ENCODE measurements at places on chromosomes 12 and 14. TPM values are rescaled to one million over a fixed set of nuclear protein-coding genes. Genes with fewer than 3 reads are reported as not detected.

DNA sequence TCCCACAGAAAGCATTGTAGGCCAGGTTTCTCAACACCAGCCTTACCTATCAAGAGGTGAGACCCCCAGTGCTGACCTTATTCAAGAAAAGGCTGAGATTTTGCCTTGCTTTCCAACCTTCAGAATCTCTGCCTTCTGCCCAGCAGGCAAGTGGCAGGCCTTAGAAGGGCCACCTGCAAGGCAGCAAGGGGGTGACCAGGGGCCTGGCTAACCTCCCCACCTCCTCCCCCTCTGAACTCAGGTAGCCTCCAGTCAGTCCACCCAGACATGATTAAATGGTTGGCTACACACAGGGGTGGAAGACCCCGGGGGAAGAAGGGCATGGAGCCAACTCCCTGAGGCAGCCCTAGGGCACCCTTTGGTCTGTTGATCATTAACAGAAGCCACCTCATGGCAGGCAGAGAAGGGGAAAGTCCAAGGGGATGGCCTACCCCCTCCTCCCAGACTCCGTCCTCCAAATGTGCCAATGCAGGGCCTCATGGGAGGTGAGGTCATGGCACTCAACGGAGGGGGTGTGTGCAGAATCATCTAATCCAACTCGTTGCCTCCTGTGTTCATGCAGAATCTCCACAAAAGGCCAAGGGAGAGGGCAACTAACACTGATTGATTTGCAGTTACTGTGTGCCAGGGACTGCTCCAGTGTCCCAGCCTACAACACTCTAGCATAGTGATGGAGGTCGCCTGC is 8.5 kb downstream of the ZFP36L1 start:
- peaks cover 39% of the 10 kb centered on the region for H3K36me3 ChIP-seq
- H3K27ac ChIP-seq = no peak overlapping the region
- H3K27me3 ChIP-seq = peaks cover 43% of the 10 kb centered on the region
- peaks cover 70% of the 10 kb centered on the region for H3K4me1 ChIP-seq
- H3K4me3 ChIP-seq = peak overlapping the region; percentile 92

The KRR1 gene
- 59.4 TPM for total RNA-seq

GRCh38 chr12:64293654-64294364 is 71.7 kb upstream of the KICS2 start:
- no peaks in the 10 kb centered on the region for H3K27me3 ChIP-seq
- H3K4me1 ChIP-seq = peaks cover 7% of the 10 kb centered on the region
- no peak for DNase-seq
- peaks cover 4% of the 10 kb centered on the region for H3K36me3 ChIP-seq

The NYNRIN gene
- 10.3 TPM for total RNA-seq

- no peak overlapping the region for H3K4me3 ChIP-seq
- peaks cover 19% of the 10 kb centered on the region for H3K4me1 ChIP-seq
- no peak for DNase-seq
- no peaks in the 10 kb centered on the region for H3K27me3 ChIP-seq
- H3K27ac ChIP-seq = no peak overlapping the region
These were observed 248.1 kb downstream of the CACNA1C start for GRCh38 chr12:2300886-2301285.

DNA sequence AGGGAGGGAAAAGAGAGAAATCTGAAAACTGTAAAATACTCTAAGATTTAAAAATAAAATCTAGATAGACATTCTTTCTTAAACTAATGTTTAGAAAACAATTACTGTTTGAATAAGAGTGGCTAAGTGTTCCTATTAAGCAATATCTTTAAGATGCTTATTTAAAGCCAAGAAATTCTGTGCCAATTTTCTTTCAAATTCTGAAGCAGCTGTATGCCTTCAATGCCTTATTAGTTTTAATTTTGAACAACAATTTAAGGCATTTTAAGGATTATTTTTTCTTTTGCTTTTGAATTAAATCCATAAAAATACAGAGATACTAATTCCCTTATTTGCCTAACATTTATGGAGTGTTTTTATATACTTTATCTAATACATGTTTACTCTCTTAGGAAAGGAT is 50.3 kb upstream of the KITLG start:
- H3K27me3 ChIP-seq = no peaks in the 10 kb centered on the region
- H3K4me1 ChIP-seq = peaks cover 2% of the 10 kb centered on the region
- H3K36me3 ChIP-seq = no peaks in the 10 kb centered on the region
- H3K27ac ChIP-seq = no peak overlapping the region
- DNase-seq = no peak

- H3K4me1 ChIP-seq = no peaks in the 10 kb centered on the region
- DNase-seq = no peak
- no peaks in the 10 kb centered on the region for H3K36me3 ChIP-seq
- no peaks in the 10 kb centered on the region for H3K27me3 ChIP-seq
These were observed 305.2 kb upstream of the FOXG1 start for GRCh38 chr14:28461389-28461788.

- no peak for DNase-seq
- H3K4me1 ChIP-seq = no peaks in the 10 kb centered on the region
- no peak overlapping the region for H3K27ac ChIP-seq
- H3K27me3 ChIP-seq = peaks cover 53% of the 10 kb centered on the region
- H3K36me3 ChIP-seq = no peaks in the 10 kb centered on the region
- no peak overlapping the region for H3K4me3 ChIP-seq
These were observed 2.7 kb downstream of the MYO1A start for GRCh38 chr12:57046947-57047890.

The EFS gene
- 104 TPM for total RNA-seq

GRCh38 chr12:112282920-112283319 is 99.3 kb downstream of the HECTD4 start:
- no peaks in the 10 kb centered on the region for H3K27me3 ChIP-seq
- H3K27ac ChIP-seq = no peak overlapping the region
- no peak for DNase-seq

- peaks cover 4% of the 10 kb centered on the region for H3K36me3 ChIP-seq
- H3K27ac ChIP-seq = no peak overlapping the region
- peak; percentile 22 for DNase-seq
- H3K27me3 ChIP-seq = no peaks in the 10 kb centered on the region
- H3K4me3 ChIP-seq = peak overlapping the region; percentile 11
- peaks cover 68% of the 10 kb centered on the region for H3K4me1 ChIP-seq
These were observed 7.4 kb downstream of the LRP1 start for GRCh38 chr12:57135527-57136326.

The IL31 gene
- total RNA-seq = not detected

- H3K4me1 ChIP-seq = peaks cover 34% of the 10 kb centered on the region
- no peak overlapping the region for H3K4me3 ChIP-seq
- DNase-seq = peak; percentile 22
- no peaks in the 10 kb centered on the region for H3K36me3 ChIP-seq
- H3K27ac ChIP-seq = peak overlapping the region; percentile 13
These were observed 71.8 kb upstream of the MAX start for GRCh38 chr14:65173973-65174693.

GRCh38 chr14:72925815-72926291 is 411 bp upstream of the DCAF4 start:
- peak overlapping the region; percentile 99 for H3K4me3 ChIP-seq
- DNase-seq = no peak

DNA sequence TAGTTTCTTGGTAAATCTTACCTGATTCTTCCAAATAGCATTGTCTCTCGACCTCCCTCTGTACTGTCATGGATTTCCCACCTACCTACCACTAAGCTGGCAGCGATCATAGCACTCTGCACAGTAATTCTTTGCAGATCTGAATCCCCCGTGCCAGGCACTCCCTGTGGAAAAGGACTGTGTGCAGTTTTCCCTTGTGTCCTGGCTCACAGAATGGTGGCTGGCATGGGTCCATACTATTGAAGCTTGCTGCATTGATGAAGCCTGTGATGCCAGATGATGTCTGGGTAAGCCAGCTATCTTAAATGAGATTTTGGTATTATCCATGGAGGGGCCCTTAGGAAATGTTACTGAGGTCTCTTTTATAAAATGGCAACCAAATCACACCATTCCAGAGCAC is 135.7 kb downstream of the RPAP3 start:
- peaks cover 6% of the 10 kb centered on the region for H3K27me3 ChIP-seq
- H3K27ac ChIP-seq = no peak overlapping the region
- H3K36me3 ChIP-seq = no peaks in the 10 kb centered on the region
- no peaks in the 10 kb centered on the region for H3K4me1 ChIP-seq
- no peak overlapping the region for H3K4me3 ChIP-seq

- DNase-seq = no peak
- peaks cover 5% of the 10 kb centered on the region for H3K4me1 ChIP-seq
- no peak overlapping the region for H3K27ac ChIP-seq
- H3K36me3 ChIP-seq = no peaks in the 10 kb centered on the region
- peaks cover 25% of the 10 kb centered on the region for H3K27me3 ChIP-seq
These were observed 8.8 kb upstream of the ASPG start for GRCh38 chr14:104076743-104077142.

The TMCC3 gene
- 3.8 TPM for total RNA-seq

The INHBE gene
- 0.36 TPM for total RNA-seq

The DCN gene
- 17.9 TPM for total RNA-seq

DNA sequence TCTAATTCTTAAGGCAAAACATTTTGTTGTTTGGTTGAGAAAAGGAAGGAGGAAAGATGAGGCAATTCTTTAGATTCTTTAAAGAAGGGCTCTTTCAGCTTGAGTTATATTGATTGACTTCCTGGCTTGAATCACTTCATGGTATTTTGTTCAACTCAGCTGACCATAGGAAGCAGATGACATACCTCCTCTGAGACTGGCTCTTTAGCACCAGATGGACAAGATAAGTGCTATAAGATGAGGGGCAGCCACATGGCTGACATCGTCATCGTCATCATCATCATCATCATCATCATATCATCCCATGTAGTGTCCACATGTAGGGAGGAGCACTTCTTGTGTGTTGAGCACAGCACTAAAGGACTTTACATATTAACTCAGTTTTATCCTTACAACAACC is 81.3 kb downstream of the SSPN start:
- H3K27me3 ChIP-seq = peaks cover 3% of the 10 kb centered on the region
- H3K36me3 ChIP-seq = no peaks in the 10 kb centered on the region

- DNase-seq = no peak
- H3K27me3 ChIP-seq = no peaks in the 10 kb centered on the region
- H3K4me3 ChIP-seq = no peak overlapping the region
- H3K27ac ChIP-seq = no peak overlapping the region
- H3K4me1 ChIP-seq = peaks cover 28% of the 10 kb centered on the region
These were observed 9.2 kb downstream of the MLH3 start for GRCh38 chr14:75042035-75042434.

DNA sequence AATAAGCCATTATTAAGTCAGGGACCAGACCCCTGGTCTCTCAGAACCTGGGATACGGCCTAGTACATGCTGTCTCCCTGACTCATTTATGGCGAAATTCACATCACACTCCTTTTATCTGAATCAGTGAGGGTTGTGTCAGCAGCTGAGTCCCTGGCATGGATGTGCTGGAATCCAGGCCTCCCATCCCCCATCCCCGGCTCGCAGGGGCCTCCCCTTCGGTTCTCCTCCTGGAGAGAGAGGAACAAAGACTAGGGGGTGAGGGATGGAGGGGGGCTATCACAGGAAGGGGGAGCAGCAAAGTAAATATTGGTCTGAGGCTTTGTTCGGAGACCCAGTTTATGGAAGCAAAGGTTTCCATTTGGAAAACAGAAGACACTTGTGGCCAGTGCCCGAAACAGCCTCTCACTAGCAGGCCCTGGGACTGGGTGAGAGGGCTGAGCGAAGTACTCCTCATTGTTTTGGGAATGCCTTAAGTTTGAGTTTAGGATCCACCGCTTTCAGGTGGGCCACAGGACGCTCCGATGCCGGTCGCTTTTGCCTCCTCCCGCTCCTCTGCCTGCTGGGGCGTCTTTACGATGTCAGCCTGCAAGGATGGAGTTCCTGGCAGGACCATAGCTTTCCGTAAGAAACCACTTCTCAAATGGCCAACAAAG is 145.0 kb downstream of the PRKCH start:
- no peak for DNase-seq
- peaks cover 16% of the 10 kb centered on the region for H3K4me1 ChIP-seq
- H3K27ac ChIP-seq = no peak overlapping the region
- H3K4me3 ChIP-seq = no peak overlapping the region
- no peaks in the 10 kb centered on the region for H3K36me3 ChIP-seq

DNA sequence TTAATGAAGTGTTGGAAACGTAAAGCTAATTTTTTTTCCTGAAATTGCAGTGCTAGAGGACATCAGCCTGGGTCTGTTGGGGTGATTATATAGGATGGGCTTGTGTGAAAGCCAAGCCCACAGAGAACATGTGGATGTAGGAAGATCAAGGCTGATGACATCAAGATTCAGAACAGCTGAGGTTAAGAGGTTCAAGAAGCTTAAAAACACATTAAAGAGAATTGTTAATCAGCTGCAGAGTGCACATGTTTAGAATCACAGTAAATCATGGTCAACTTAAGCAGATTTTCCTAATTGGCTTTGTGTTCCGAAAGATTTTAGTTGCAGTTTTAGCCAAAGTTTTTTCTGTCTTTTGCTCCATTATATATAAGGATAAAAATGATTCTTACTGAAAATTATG is 87.9 kb upstream of the PRICKLE1 start:
- DNase-seq = no peak
- H3K27ac ChIP-seq = no peak overlapping the region
- no peak overlapping the region for H3K4me3 ChIP-seq

The NRXN3 gene
- 2.5 TPM for total RNA-seq

GRCh38 chr14:91229743-91230200 is 14.7 kb downstream of the GPR68 start:
- H3K27ac ChIP-seq = no peak overlapping the region
- no peaks in the 10 kb centered on the region for H3K4me1 ChIP-seq
- H3K4me3 ChIP-seq = no peak overlapping the region
- DNase-seq = no peak
